ENCODE measurements at places on chromosomes 2 and 18.

DNA sequence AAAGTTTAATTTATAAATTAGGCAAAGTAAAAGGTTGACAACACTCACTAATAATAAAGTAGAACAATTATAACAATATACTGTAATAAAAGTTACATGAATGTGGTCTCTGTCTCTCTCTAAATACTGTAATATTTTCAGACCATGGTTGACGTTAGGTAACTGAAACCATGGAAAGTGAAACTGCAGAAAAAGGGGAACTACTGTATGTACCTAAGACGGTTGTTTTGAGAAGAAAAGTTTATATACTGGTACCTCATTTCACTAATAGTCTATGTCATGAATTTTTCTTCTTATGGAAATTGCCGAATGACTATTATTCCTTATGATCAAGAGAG lies 166.7 kb upstream of the ZNF521 start:
- DNase-seq: no peak

DNA sequence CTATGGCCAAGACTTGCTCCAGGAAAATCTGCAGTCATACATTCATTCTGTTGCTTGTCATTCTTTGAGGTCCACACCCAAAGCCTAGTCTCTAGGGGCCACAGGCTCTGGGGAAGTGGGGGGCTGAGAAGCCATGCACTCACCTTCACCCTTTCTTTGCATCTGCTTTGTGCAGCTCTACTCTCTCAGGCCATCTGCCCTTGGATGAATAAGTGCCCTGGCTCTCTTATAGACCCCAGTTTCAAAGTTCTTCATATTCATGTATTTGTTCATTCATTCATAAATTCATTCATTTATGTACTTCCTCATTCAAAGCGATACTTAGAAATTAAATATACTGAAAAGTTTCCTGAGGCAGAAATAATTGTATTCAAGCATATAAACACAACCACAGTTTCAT lies 130.3 kb upstream of the FAM98A start:
- DNase-seq: no peak

GRCh38 chr2:199682001-199682400 lies 169.0 kb downstream of the FTCDNL1 start:
- no peak for DNase-seq

- DNase-seq: peak; percentile 64
These were observed 2.0 kb downstream of the PHLPP1 start for GRCh38 chr18:62717169-62717924.

DNA sequence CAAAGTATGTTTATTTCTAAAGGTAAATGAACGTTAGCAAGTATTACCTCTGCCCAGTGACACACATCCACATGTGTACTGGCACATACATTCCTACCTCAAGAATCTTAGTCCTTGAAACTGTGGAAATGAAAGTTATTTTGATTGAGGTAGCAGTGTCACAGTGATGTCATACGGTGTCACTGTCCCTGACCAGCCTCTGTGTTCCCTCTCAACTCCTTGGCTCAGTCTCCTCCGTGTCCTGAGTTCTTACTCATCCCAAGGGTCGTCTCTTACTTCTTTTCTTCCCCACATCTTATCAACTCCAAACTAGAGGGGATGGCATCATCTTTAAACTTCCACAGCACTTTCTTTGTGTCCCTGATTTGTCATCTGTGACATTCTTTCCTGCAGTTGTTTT lies 3.3 kb downstream of the NCK2 start:
- DNase-seq: no peak

DNA sequence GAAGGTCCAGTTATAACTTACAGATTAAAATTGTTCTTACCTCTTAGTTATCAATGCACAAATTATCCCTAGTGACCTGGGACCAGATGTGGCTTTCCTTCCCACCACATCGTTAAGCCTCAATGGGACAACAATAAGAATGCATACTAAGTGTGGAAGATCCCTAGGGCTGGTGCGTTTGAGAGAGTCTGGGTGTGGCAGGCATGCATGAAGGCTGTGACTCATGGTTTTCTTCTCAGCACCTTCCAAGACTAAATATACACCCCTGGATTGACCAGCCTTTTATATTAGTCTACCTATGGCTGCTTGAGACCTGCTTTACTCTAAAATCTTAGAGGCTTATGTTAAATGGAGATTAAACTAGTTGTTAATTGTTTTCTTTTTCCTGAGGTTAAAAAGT lies 261.7 kb upstream of the SLC14A2 start:
- no peak for DNase-seq

GRCh38 chr18:63177919-63178821 lies 141.4 kb downstream of the BCL2 start:
- no peak for DNase-seq

DNA sequence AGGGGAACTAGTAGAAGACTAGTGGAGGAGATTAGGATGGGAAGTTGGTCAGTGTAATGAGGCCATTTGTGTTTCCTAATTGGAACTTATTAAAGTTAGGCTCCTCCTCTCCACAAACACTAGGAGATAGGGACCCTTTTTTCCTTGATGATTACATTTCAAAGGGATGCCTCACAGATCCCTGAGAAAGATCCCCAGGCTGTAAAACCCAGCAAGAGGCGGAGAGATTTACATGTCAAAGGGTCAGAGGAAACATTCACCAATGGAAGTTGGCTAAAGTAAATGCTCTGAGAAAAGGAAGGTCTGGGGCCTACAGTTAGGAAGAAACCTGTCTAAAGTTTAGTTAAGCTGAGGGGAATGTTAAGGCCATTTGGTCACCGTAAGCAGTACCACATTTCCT lies 1.4 kb upstream of the CCDC85A start:
- DNase-seq: no peak

DNA sequence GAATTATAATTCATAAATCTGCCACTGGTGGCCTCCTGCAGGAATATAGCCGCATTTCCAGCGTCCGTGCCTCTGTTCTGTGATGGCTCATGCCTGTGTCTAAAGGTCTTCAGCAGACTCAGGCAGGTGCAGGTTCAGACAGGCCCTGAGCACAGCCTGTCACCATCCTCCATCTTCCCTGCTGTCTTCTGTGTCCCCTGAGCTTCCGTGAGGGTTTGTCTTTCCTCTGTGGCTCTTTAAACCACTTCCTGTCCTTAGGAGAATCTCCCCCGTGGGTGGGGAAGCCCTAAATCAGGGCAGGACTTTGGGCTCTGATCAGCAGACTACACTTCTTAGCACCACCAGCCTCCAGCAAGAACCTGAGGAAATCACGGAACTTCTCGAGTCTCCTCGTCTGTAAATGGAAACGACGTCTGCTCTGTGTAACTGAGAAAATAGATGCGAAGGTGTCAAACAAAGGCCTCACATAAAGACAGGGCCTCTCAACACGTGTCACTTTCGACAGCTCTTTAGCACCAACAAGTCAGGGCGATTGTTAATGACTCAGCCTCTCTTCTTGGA lies 24.1 kb upstream of the NFATC1 start:
- no peak for DNase-seq

GRCh38 chr2:23669413-23670244 lies 257.3 kb downstream of the ATAD2B start:
- peak; percentile 46 for DNase-seq

DNA sequence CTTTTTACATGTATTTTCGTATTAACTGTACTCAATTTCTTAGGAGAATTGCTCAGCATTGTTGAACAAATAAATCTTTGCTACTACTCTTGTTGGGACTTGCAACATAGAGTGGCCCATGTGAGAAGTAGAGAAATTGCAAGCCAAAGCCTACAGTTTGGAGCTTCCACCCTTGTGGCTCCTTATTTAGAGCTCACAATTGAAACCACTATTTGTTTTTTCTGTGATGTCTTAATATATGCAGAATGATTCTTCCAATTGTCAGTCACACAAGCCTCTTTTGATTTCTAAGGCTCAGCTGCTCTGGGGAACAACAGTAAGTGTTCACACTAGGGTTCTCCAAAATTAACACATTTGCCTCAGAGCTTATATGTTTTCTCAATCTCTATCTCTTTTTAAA lies 60.2 kb upstream of the GALNT13 start:
- DNase-seq: no peak

DNA sequence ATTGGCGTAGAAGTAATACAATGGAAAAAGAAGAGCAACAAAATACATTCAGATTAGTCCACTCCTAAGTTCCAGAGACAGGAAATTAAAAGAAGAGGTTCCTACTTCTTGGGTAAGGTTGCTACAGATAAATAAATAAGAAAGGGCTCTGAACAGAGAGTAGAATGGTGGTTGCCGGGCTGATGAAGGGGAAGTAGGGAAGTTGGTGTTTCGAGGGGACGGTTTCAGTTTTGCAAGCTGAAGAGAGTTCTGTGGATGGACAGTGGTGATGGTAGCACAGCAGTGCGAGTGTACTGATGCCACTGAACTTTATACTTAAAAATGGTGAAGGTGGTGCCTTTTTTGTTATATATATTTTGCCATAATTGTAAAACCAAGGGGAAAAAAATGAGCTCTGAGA lies 48.2 kb downstream of the CABYR start:
- no peak for DNase-seq

- no peak for DNase-seq
These were observed 18.0 kb downstream of the TGOLN2 start for GRCh38 chr2:85309699-85310321.

GRCh38 chr2:126792993-126793392 lies 105.7 kb upstream of the TEX51 start:
- DNase-seq: no peak

GRCh38 chr2:26178746-26179436 lies 6.0 kb downstream of the GAREM2 start:
- DNase-seq: no peak
